ENCODE measurements at places on chromosomes 16 and 17. TPM values are rescaled to one million over a fixed set of nuclear protein-coding genes. Genes with fewer than 3 reads are reported as not detected.
A peak's percentile ranks its signal among the peaks of the same experiment; 100 is the strongest.

The CA4 gene
- total RNA-seq, result not detected

The COPS3 gene
- 96.1 TPM for total RNA-seq

GRCh38 chr16:19169082-19169639, 1.1 kb downstream of the SYT17 start:
- no peak for DNase-seq

DNA sequence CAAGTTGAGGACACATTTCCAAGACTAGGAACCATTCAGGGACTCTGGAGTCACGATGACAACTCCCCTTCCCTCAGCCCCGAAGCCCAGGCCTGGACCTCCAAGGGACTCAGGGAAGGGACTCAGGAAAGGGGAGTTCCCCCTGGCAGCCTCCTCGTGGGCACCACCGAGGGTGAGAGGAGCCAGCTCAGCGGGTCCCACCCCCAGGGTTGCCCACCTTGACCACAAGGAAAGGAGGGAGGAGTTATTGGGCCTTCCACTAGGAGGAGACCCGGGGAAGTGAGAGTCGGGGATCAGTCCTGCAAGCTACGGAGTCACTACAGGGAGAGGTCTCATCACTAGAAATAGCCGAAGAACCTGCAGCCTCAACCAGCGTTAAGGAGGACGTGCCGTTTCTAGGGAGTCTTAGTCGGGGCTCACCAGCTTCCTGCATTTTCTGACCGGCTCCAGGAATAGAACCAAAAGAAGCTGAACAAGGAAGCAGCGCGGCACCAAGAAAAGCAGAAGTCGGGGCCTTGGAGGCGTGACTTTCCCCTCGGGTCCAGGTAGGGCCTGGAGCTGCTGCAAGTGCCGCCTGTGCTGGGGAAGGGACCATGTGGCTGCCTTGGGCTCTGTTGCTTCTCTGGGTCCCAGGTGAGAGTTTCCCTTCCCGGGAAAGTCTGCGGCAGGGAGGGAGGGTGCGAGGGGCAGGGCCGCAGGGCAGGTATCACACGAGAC, at the start of gene CD300A:
CD300A (plus strand) TSS at position 524 of the 717 bp plus-strand sequence; CDS start at position 594, 70 bp downstream.
- peak; percentile 47 for DNase-seq

- no peak for DNase-seq
These were observed 12.2 kb upstream of the ROGDI start for GRCh38 chr16:4814542-4815173.

DNA sequence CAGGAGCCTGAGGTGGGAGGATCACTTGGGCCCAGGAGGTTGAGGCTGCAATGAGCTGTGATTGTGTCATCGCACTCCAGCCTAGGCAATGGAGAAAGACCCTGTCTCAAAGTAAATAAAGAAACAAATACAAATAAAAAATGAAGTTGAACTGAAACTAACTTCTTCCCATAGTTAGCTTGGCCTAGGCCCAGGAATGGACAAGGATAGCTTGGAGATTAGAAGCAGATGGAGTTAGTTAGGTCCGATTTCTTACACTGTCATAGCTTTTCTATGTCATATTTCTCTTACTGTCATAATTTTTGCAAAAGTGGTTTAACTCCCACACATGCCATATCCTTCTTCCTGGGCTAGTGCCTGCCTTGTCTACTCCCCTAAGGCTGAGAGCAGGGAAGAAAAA, 154.7 kb upstream of the CACNG3 start:
- DNase-seq, result no peak

DNA sequence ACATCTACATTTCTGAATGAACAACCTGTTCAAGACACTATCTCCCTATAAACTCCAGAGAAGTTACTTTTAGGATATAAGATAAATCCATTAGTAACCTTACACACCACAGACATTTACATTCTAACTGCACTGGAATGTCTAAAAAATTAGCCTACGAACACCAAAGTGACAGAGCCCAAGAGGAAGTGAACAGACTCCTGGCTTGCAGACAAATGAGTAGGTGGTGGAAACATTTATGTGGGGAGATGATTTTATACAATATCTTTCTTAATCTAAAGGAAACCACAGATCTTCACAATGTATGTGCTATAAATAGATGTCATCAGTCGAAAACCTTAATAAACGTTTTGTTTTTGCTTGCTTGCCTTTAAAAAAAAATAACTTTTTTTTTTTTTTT, 18.8 kb downstream of the ZNF652 start:
- DNase-seq, result no peak

DNA sequence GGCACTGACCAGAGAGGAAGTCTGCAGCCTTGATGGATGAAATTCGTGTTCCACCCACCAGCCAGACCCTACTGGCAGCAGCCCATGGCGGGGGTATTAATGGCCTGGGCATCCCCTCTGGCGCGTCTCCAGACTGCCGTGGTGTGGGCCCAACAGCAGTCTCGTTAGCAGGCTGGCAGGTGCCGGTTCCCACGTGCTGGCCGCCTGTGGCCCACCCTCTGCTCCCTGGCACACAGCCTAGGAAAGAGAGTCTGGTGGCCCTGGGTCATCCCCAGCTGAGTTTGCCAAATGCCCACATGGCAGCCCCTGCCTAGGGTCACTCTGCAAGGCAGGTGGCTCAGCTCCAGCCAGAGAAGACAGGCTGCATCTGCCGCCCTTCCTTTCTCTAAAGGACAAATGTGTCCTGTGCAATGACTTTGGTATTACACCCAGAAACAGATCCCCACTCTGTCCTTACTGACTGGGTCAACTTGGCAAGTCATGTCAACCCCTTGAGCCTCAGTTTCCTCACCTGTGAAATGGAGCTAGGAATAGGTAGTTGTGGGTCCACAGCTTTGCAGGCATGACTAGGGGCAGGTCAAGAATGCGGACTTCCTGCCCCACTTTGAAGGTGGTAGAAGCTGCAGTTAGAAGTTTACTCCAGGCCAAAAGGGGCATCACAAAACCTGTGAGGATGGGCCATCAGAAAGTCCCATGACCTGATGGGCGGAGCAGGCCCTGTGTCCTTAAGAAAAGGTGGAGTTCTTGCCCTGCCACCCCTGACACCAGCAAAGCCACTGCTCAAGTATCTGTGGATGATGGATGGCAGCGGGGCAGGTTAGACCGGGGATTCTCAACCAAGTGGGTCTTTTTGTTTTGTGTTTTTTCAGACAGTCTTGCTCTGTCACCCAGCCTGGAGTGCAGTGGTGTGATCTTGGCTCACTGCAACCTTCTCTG, 76.6 kb downstream of the ABCC6 start:
- DNase-seq, result no peak

- peak; percentile 27 for DNase-seq
These were observed 1972.6 kb downstream of the TP53TG3F start for GRCh38 chr16:35431829-35432663.

DNA sequence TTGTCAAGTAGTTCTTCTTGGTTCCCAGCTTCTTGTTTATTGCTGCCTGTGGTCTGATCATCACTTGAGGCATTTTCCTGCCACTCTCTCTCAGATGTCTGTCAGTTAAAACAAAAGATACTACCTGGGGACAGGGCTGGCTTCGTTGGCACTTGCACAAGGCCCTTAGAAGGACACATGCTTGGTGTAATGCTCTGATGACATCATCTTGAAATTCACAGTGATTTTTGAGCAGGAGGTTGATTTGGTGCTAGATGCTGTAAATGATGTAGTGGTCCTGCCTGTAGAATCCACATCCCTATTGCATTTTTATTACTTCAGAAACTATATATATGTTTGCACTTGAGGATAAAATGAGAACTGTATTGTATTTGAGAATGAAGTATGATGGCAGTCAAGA, 210.3 kb downstream of the LGALS9B start:
- no peak for DNase-seq

DNA sequence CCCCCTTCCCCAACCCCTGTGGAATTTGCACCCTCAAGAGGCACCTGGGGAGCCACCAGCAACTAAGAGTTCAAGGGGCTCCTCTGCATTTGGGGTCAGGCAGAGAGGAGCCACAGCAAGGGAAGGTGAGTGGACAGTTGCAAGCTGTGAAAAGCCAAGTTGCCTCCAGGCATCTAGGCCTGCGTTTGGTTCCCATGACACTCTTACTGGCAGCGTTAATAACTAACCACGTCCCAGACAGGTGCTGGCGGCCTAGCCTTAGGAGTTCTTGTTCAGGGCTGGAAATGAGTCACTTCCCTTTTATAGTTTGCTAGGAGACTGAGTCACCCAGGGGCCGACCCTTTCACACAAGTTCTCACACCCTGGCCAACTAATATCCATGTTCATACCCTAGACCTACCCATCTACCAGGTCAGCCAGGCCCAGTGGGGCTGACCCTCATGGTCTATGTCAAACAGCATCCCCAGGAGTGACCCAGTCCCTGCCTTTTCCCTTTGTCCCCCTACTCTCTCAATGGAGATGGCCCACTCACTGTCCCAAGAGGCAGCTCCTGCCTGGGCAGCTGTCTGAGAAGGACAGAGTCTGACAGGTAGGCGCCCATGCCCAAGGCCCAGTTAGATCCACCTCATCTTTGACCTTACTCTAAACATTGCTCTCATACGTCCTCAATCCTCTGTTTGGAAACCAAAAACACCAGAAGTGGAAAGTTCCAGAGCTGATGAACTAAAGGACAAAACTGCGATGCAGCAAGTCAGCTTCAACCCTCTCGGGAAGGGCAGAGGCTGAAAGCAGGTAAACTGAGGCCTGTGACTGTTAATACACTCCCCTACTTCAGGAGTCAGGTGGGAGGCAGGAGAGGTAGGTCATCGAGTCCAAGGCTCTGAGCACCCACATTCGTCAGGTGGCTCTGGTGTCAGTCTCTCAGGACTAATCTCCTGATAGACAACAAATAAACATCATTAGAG, 300.6 kb downstream of the SOX9 start:
- DNase-seq, result peak; percentile 73

DNA sequence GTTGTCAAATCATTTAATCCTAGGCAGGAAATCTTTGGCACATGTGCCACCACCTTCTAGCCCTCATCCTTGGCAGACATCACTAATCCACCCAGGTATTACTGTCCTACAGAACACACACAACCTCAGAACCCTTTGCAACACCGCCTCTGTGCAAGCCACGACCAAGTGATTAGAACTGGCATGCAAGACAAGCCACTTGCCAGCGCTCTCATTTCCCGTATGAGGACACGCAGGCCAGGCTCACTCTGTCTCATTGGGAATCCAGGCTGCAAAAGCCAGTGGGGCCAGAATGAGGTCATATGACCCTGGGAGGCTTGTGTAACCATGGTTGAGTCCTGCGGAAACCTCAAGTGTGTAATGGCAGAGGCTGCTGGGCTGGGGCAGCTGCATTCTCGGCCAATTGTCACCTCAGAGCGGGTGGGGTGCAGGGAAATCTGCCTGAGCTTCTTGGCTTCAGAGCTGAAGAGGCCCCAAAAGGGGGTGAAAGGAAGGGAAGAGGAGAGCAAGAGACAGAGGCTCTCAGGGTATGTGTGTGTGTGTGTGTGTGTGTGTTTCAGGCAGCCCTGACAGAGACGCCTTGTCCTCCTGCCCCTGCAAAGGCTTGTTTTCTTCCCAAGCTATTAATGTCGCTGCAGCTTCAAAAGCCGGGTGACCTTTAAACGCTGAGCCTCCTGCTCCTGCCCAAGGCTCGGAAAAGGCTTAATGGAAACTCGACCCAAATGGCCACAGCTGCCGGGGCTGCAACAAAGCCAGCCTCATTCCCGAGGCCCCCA, 43.2 kb upstream of the MRPS23 start:
- no peak for DNase-seq

DNA sequence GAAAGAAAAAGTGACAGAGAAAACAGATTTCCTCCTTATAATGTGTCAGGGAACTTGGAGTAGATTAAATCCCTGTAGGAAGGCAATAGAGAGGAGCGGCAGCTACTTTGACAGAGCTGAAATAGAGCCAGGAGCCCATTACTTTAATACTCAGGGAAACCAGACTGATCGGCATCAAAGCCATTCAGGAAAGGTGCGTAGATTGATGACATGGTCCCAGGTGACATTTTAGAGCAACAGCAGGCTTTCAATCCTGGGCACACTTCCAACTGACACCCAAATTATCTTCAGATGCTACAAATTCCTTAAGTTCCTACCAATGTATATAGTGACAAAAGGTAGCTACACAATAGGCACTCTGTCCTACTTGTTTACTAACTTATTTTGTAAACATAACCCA, 821.5 kb downstream of the CDH8 start:
- DNase-seq, result no peak

- no peak for DNase-seq
These were observed 103.8 kb downstream of the MARF1 start for GRCh38 chr16:15539197-15539596.

GRCh38 chr17:69231521-69231920, 2.9 kb upstream of the ABCA10 start:
- DNase-seq, result no peak

GRCh38 chr16:54200161-54200534, 86.4 kb downstream of the IRX3 start:
- DNase-seq, result no peak

Measured in activated CD4-positive, alpha-beta memory T cell treated with anti-CD3 and anti-CD28 coated beads for 36 hours (primary cell).